ENCODE measurements at places on chromosomes 16 and 17.

GRCh38 chr16:64381979-64382378 is 739.9 kb downstream of the CDH11 start:
- no peak for DNase-seq

- no peak for DNase-seq
Observed at GRCh38 chr17:5892921-5893675, 177.1 kb upstream of the WSCD1 start.

GRCh38 chr16:69286941-69287713 is 24.0 kb upstream of the VPS4A start:
- peak; percentile 35 for DNase-seq

DNA sequence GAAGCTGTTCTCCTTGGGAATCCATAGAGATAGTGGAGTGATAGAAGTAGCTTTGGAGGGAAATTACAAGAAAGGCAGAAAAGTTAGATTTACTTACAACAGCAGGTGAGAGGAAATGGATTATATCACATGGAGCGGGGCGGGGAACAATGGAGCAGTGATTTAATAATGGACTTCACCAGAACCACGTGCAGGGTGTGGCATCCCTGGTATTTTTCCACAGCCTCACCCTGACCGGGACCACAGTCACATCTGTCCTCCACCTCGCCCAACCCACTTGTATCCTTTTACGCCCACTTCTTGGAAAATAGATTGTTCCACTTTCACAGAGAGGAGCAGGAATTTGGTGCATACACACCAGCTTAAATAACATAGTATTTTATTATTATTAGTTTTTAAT is 15.9 kb upstream of the CYB5B start:
- peak; percentile 89 for DNase-seq

DNA sequence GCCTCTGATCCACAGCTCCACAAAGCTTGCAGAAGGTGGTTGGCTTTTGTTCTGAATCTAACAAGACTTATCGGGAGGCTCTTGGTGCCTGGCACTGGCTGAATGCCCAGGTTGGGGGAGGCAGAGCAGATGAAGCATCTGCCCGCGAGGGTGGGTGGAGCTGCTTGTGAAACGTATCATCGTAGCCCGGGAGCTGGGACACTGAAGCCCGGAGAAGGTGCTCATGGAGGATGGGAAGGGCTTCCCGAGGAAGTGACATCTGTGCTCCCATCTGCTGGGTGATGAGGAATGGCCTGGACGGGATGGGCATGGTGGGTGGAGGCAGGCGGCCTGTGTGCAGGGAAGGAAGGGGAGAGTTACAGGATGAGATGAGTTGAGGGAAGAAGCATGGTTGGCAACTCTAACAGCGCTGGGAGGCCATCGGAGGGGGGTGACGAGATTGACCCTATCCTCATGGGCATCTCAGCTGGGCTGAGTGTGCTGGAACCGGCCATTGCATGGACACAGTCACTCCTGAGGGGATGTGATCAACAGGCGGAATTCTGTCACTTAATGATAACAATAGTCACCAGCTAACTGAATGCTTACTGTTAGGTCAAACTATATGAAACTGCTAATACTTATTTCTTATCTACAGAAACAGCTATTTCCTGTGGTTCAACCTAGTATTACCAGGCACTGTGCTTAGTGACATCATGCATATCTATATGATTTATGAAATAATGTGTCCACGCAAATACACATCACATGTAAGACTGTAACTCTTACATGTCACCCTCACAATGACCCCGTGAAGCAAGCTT is 102.7 kb downstream of the ABCC6 start:
- DNase-seq, result no peak

DNA sequence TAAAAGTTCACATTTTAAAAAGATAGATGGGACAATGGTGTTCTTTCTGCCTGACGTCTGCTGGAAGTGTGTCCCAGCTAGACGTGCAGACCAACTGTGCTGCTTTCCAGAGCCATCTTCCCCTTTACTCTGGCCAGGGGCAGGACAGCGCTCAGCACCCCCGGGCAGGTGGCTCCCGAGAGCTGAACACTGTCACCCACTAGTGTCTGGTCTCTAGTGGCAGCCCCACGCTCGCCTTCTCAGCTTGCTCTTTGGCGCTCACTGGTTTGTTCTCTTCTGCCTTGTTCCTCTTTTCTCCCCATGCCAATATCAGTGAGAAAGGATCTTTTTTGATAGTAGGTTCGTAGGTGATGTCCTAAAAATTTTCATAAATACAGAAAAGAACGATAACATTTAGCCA is 25.7 kb downstream of the ZC3H18 start:
- no peak for DNase-seq

GRCh38 chr17:56737421-56738161 is 96.1 kb downstream of the C17orf67 start:
- no peak for DNase-seq

DNA sequence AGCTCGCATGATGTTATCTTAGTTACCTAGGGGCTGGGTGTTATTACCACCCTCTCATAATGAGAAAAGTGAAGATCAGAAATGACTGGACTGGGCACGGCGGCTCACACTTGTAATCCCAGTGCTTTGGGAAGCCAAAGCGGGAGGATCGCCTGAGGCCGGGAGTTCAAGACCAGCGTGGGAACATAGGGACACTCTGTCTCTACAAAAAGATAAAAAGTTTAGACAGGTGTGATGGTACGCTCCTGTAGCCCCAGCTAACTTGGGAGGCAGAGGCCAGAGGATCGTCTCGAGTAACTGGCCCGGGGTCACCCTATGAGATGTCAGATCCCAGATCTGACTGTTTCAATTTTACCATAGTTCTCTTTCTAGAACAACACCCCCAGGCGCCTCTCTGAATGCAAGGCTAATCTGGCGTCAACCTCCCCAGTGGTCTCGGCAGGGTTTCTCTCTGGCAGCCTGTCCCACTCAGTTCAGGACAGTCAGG is 1.9 kb upstream of the CCDC102A start:
- DNase-seq, result no peak

GRCh38 chr16:3189869-3190268 is 1.9 kb downstream of the OR1F1 start:
- no peak for DNase-seq

- DNase-seq, result peak; percentile 91
Observed at GRCh38 chr17:50026837-50027171, 29.1 kb upstream of the ITGA3 start.

DNA sequence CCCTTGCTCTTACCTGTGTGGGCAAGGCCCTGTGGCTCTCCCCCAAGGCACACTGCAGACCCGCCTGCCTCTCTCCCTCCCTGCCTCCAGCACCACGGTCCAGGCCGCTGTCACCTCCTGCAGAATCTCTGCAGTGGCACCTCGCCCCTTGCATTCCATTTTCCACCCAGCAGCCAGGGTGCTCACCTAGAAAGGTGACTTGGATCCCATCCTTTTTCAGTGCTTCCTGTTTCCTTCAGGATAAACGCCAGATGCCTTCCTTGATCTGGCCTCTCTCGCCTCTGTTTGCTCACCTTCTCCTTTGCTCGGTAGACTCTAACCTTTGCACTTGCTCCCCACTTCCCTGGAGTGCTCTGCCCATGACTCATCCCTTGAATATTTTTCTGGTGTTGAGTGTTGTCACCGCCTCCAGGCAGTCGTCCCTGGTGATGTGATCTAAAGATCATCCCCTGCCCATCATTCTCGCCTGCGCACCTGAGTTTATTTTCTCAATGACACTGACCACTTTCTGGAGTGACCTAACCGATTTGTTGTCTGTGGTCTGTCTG is 79.2 kb upstream of the LGALS9 start:
- peak; percentile 84 for DNase-seq

GRCh38 chr17:49450735-49451134 is 36.1 kb upstream of the PHB1 start:
- peak; percentile 46 for DNase-seq

DNA sequence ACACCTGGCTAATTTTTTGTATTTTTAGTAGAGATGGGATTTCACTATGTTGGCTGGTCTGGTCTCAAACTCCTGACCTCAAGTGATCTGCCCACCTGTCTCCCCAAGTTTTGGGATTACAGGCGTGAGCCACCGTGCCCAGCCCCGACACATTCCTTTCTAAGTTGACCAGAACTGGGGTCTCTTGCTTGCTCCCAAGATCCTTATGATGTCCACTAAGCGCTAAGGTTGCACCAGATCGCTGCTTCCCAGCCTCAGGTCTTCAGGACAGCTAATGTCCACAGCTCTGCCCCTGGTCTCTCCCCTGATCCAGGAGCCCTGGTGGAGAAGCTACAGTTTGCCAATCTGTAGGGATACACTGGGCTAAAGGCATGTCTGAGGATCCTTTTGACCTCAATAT is 29.5 kb downstream of the NSMCE1 start:
- DNase-seq, result no peak

GRCh38 chr16:9256196-9256595 is 164.8 kb downstream of the HAPSTR1 start:
- DNase-seq, result no peak

DNA sequence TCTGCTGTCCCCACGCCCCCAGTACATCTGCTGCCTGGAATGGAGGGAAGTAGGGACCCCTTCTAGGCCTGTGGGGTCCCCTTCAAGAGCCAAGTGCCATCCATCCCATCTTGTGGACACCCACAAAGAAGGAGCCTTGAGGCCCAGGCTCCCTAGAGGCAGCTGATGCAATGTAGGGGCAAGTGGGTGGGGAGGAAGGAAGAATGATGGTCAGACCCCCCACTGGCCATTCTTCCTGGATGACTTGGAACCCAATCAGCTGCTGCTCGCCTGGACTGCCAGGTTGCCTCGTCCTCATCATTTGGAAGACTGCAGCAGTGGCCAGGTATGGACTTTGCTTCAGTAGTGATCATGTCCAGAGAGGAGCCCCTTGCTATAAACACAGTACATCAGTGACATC is 48.9 kb downstream of the SMPD3 start:
- peak; percentile 18 for DNase-seq

DNA sequence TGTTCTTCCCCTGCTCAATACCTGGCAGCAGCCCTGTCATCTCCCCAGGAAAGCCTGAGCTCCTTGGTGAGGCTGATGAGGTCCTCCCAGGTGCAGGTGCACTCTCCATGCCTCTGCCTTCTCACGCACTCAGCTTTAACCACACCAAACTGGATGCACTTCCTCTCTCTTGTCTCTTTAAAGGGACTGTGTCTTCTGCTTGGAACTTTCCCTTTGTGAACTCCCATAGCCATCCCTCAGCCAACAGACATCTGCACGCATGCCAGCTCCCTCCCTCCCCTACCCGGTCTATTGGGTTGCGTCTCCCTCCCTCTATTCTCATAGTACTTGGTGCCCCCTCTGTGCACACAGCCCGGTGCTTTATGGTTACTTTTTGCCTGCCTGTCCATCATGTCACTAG is 231.2 kb downstream of the MSI2 start:
- no peak for DNase-seq

DNA sequence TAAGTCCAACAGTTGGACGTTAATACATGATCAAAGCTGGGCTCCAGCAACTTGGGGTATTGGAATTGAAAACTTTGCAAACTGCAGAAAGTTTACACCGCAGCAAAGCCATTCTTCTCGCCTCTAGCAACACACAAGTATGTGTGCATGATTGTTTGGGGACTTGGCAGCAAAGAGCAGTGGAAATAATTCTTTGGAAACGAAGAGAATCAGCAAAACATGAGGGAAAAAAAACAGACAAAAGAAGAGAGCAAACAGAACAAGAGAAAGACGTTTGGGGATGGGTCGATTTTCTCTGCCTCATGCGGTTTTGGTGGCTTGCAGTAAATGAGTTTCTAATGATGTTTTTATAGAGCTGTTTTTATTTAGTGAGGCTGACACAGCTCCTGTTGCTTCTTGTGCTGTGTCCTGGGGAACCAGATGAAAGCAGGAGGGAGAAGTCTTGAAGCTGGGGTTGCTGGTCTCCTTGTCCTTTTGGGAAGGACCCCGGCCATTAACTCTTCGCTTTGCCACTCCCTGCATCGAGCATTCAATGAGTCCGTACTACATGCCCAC is 502.9 kb downstream of the GRIN2A start:
- DNase-seq, result no peak

DNA sequence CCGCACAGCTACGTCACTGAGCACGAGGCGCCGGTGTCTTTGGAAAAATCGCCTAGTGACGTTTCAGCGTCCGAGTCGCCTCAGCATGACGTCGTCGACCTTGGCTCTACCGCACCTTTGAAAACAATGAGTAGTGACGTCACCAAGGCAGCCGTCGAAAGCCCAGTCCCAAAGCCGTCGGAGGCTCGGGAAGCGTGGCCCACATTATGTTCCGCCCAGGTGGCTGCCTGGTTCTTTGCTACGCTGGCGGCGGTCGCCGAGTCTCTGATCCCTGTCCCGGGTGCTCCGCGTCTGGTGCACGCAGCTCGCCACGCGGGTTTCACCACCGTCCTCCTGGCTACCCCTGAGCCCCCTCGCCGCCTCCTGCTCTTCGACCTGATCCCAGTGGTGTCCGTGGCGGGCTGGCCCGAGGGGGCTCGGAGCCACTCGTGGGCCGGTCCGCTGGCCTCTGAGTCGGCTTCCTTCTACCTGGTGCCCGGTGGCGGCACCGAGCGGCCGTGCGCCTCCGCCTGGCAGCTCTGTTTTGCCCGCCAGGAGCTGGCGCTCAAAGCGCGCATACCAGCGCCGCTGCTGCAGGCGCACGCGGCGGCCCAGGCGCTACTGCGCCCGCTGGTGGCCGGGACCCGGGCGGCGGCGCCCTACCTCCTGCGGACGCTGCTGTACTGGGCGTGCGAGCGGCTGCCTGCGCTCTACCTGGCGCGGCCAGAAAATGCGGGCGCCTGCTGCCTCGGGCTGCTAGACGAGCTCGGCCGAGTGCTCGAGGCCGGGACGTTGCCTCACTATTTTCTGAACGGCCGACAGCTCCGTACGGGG is 1.5 kb downstream of the TMEM102 start:
- no peak for DNase-seq

DNA sequence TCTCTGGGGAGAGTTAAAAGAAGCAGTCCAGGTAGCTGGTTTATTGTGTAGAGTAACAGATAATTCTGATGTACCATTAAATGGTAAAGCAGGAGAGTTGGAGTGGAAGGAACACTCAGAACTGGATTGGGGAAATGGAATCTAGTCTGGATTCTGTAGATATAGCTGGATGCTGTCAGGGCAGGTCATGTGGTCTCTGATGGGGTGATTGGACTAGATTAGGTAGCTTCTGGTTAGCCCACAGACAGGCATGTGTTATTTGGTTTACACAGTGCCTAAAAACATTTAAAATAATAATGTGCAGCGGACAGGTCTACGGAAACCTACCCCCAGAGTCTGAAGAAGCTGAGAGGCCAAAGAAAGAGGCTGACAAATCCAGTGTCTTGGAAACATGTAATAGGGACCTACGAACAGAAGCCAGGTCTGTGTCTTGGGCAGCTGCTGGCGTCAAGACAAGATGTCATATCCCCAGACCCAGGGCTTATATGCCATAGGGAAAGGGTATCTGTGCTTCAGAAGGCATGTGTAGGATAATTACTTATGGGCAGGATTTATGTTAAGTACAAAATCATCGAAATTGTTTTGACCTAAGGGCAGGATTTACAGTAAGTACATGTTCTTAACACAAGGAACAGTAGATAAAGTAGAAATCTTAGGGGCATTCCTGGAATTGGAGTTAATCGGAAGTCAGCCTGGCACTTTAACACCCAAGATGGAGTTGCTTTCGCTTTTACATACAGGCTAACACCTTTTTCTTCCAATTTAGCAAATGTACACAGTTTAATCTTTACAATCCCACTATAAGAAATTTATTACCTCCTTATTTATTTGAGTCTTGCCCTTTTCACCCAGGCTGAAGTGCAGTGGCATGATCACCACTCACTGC is 12.4 kb downstream of the LUC7L3 start:
- no peak for DNase-seq

- DNase-seq, result no peak
Observed at GRCh38 chr17:65049085-65049756, 7.3 kb downstream of the GNA13 start.

GRCh38 chr17:29760279-29761039 is 137.7 kb upstream of the CORO6 start:
- DNase-seq, result peak; percentile 41

- no peak for DNase-seq
Observed at GRCh38 chr17:47465165-47465564, 65.7 kb upstream of the NPEPPS start.
